ENCODE measurements at places on chromosomes 5 and 9.

GRCh38 chr5:141149812-141150211 lies at the start of gene PCDHB6:
Gene PCDHB6, plus strand, starts transcription at chr5:141150057. Its CDS starts 201 bp downstream, at chr5:141150258.
- DNase-seq, result no peak

GRCh38 chr9:33791117-33791516 lies 4.2 kb upstream of the PRSS3 start:
- DNase-seq, result peak; percentile 25

GRCh38 chr9:16321461-16322119 lies 548.9 kb downstream of the BNC2 start:
- DNase-seq, result no peak

- peak; percentile 55 for DNase-seq
Observed at GRCh38 chr9:84542554-84542953, 127.0 kb upstream of the NTRK2 start.

DNA sequence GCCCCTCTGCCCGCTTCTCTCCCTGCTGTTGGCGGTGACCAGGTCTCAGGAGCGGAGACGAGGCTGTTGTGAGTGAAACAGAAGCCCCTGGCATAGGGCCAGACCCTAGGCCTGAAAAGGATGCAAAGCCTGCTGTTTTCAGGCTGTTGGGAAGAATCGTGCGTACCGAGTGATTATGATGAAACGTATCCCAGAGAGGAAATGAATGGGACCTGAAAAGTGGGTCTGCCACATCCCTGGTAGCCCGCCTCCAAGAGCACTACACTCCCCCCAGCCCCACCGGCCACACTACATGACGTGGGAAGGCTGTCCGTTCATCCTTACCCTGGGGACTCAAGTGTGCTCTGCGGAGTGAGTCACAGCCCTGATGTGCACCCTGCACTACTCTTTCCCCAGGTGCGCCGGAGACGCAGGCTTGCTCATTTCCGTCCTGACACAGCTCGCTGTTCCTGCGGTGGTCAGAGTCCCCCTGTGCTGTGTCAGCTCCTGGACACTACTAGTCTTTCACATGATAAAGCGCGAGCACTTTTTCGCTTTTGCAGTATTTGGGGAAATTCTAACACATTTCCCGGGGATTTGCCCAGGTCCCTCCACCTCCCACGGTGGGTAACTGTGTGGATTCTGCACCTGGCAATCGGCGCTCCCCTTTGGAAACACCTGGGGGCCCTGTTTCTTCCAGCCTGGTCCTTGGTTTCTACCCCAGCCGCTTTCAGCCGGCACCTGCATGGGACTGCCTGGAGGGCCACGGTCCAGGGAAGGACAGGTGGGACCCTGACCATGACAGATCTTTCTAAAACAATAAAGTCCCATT lies 91.5 kb downstream of the ANKRD33B start:
- DNase-seq, result no peak

DNA sequence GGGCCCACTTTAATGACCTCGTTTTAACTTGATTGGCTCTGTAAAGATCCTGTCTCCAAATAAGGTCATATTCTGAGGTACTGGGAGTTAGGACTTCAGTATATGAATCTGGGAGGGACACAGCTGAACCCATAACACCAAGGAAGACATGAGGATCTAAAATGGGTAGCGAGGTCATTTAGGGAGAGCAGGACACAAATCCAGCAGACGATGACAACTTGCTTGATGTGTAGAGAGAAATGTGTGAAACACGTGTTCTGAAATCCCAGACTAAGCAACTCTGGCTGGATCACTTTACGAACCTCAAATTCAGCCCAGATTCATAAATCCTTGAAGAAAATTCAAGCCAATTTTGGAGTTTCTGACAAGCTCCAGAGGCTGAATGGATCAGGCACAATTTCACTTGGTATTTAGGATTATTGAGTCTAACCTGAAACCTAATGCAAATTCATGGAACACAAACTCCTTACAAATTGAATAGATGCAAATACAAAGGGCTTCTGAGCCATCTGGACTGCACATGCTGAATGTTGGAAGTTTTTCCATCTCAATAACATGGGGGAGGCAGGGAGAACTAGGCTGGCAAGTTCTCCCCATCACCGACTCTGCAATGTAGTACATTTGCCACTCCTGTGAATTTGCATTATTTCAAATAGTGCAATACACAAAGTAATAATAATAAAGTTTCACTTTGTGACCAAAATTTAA lies 74.0 kb upstream of the SLC30A5 start:
- DNase-seq, result no peak

DNA sequence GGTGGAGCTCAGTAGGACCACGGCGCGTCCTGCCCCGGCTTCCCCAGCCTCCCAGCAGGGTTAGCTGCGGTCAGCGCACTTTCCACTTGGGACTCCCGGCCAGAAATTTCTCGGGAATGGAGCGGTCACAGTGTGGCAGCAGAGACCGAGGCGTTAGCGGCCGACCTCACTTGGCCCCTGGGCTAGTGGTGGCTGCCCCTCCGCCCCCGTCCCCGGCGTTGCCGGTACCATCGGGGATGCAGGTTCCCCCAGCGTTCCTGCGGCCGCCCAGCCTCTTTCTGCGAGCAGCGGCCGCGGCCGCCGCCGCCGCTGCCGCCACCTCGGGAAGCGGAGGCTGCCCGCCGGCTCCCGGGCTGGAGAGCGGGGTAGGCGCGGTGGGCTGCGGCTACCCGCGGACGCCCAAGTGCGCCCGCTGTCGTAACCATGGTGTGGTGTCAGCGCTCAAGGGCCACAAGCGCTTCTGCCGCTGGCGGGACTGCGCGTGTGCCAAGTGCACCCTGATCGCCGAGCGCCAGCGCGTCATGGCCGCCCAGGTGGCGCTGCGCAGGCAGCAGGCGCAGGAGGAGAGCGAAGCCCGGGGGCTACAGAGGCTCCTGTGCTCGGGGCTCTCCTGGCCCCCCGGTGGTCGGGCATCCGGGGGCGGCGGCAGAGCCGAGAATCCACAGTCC lies 460 bp downstream of the DMRTA1 start:
- peak; percentile 7 for DNase-seq

GRCh38 chr9:136983656-136984314 lies 992 bp downstream of the LCNL1 start:
- no peak for DNase-seq

DNA sequence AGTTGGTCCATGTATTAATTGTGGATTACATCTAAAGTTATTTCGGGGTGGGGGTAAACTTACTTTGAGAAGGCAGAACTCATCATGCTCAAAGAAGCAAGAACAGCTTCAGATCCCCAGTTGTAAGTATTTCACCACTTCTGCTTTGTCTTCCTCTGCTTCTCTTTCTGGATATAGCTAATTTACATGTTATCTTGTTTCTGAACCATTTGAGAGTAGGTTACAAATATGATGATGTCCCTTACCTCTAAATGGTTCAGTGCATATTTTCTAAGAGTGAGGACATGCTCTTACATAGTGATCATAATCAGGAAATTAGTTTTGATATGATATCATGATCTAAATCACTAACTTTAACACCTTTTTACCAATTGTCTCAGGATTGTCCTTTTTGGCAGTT lies 11.9 kb downstream of the TRIO start:
- DNase-seq, result no peak

- DNase-seq, result no peak
Observed at GRCh38 chr5:178688551-178688950, 41.9 kb downstream of the ZNF354A start.

GRCh38 chr5:33046091-33046490 lies 335.0 kb downstream of the NPR3 start:
- DNase-seq, result no peak

GRCh38 chr5:163706053-163706771 lies 200.8 kb downstream of the MAT2B start:
- no peak for DNase-seq

GRCh38 chr5:132470596-132470995 lies 20.0 kb downstream of the IRF1 start:
- no peak for DNase-seq

DNA sequence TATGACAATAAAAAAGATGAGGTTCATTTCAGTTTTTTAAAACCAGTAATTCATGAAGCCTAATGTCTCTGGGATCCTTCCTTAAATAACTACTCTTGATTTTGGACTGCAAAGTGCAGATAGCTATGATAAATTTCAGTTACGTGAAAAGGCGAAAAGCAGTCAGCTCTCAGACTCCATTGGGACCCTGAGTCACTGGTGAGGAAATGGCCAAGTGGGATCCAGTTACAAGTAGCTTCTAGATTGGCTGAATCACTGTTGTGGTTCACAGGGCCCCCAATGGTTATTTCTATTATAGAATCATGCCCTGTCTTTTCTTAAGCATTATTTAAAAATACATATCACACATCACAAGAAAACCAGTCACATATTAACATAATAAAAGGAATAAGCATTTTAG lies 31.1 kb upstream of the PPP3R2 start:
- DNase-seq, result no peak

DNA sequence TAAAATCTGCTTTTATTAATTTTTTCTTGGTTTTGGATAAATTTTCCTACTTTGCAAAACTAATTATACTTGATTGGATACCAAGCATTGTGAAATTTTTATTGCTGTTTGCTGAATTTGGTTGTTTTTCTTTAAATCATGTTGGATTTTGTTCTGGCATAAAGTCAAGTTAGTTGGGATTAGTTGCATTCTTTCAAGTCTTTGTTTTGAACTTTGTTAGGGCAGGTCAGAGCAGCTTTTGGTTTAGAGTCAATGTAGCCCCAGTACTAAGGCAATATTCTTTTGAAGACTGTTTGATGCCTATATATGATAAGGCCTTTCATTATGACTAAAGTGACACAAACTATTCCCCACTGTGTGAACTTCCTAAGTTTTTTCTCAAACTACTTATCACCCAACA lies 531.1 kb downstream of the RASEF start:
- DNase-seq, result no peak

DNA sequence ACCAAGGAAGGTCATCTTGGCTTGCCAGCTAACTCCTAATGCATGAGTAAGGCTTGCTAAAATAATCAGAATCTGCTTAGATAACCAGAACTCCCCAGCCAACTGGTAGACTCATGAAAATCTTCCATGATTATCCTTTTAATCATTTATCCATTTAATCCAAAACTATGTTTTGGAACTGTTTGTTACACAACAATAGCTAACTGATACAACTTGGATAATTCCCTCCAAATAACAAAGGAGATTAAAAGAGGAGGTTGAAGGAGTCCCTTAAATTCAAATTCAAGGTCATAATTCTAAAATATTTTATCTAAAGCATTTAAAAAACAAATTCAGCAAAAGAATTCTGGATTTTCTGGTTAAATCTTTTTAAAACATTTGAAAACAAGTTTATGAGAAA lies 222.1 kb downstream of the DEPDC1B start:
- DNase-seq, result no peak

DNA sequence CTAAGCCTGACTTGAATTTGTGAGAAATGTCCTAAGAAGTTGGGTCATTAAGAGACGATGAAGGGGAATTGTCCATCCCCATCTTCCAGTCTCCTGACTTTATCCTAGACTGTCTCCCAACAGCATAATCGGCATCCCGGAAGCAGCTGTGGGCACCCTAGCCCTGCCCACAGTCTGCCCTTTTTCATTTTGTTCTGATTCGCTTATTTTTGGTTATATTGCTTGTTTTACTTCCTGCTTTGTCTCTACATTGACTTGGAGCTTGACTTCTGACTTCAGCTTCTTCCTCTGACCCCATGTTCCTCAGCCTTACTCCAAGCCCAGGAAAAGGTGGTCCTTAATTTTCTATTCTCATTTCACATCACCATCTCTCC lies 41.8 kb downstream of the UGCG start:
- DNase-seq, result no peak

DNA sequence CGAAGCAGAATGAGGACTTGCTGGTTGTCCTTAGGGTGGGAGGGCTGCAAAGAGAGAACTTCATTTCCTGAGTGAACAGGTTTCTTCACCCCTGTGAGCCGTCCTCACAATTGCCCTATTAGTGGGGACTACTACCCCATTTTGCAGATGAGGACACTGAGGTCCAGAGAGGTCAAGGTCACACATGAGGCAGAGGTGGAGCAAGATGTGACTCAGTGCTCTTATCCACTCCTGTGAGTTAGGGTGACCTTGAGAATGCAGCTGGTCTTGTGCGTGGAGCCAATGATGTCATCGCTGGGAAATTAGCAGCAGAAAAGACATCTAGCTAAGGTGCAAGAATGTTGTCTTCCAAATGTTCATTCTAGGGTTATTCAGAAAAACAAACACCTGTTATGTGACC lies 26.9 kb downstream of the GPRIN1 start:
- DNase-seq, result no peak

- DNase-seq, result peak; percentile 79
Observed at GRCh38 chr5:150774145-150774544, 4.4 kb upstream of the SMIM3 start.

DNA sequence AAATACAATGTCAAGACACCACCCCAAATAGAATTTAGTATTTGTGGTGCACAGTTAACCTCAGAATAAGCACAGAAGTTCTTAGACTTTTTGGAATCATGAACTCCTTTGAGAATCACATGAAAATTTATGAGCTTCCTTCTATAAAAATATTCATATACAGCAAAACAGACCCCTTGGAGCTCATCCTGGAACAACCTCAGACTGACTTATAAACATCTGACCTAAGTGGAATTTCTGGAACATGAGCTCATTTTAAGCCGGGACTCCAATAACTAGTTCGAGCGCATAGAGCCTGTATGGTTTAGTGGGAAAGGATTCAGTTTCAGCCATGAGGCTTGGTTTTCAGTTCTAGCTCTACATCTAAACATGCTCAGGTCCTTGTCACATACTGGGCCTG lies 192.3 kb downstream of the DEPDC1B start:
- DNase-seq, result no peak

Measured in erythroblast (primary cell).